ENCODE measurements at places on chromosomes 6 and 20.

- DNase-seq, result no peak
These were observed 95.8 kb downstream of the CLVS2 start for GRCh38 chr6:123091896-123092271.

DNA sequence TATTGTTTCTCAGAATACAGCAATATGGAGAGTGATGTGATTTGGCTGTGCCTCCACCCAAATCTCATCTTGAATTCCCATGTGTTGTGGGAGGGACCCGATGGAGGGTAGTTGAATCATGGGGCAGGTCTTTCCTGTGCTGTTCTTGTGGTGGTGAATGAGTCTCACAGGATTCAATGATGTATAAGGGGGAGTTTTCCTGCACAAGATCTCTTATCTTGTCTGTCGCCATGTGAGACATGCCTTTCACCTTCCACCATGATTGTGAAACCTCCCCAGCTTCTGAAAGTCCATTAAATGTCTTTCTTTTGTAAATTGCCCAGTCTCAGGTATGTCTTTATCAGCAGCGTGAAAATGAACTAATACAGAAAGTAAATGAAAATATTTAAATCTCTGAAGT lies 234.8 kb upstream of the TENT5A start:
- no peak for DNase-seq

GRCh38 chr6:81561731-81562130 lies 190.8 kb downstream of the TENT5A start:
- DNase-seq, result no peak

DNA sequence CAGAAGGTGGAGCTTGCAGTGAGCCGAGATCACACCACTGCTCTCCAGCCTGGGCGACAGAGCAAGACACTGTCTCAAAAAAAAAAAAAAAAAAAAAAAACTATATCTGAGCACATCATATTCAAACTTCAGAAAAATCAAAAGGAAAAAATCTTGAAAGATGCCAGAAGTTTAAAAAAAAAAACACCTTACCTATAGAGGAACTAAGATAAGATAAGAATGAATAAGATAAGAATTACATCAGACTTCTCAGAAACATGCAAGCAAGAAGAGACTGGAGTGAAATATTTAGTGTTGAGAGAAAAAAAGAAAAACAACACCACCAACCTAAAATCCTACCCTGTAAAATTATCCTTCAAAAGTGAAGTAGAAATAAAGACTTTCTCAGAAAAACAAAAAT lies 116.8 kb upstream of the ARID1B start:
- DNase-seq, result no peak

GRCh38 chr20:22807045-22807444 lies 222.7 kb upstream of the FOXA2 start:
- no peak for DNase-seq

DNA sequence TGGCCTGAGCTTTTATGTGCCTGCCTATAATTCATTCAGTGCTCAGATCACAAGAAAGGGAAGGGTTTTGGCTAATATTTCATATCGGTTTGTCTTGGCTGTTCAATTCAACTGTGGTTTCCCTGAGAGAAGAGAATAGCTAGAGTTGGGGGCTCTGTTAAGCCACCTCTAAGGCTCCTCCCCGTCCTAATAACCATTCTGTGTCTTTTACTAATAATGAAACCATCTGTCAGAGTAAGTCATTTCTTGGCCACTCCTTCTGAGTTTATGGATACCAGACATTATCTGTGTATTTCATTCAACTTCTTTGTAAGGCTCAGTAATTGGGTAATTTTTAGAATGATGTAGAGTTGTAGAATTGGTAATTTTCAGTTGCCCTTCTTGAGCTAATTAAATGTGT lies 5.2 kb downstream of the STX11 start:
- DNase-seq, result no peak

- DNase-seq, result no peak
These were observed 62.2 kb upstream of the PDE10A start for GRCh38 chr6:165725201-165725600.

DNA sequence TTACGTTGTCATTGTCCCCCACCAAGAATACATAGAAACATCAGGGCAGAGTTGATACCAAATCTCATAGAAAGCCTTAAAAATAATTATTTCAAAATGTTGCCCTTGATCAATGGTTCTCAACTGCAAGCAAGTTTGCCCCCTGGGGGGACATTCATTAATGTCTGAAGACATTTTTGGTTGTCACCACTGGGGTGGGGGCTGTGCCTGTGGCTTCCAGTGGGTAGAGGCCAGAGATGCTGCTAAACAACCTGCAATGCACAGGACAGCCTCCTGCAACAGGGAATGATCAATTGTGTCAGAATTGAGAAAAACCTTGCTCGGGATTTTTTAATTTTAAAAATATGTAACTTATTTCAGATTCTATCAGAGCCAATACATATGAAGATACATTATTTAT lies 130.6 kb upstream of the DOK5 start:
- no peak for DNase-seq

DNA sequence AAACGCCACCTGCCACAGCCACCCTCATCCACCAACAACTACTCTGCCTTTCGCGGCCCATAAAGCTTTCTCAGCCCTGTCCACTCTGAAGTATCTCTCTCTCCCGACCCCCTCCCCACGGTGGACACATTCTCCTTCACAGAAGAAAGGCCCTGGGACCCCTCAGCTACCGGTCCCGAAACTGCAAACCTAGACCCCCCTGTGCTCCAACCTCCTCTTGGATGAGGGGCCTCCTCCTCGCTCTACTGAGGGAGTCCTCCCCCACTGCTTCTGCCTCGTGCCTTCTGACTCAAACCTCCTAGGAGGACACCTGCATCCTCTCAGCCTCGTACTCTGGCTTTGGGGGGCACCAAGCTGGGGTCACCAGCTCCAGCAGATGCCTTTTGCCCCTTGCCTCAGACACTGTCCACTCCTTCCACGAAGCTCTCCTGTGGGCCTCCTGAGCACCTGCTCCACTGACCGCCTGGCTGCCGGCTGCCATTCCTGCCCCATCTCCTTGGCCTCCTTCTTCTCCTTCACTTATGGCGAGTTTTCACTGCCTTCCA lies 24.9 kb downstream of the RNASET2 start:
- no peak for DNase-seq

- DNase-seq, result no peak
These were observed 258.9 kb downstream of the CDKAL1 start for GRCh38 chr6:20793174-20793573.

DNA sequence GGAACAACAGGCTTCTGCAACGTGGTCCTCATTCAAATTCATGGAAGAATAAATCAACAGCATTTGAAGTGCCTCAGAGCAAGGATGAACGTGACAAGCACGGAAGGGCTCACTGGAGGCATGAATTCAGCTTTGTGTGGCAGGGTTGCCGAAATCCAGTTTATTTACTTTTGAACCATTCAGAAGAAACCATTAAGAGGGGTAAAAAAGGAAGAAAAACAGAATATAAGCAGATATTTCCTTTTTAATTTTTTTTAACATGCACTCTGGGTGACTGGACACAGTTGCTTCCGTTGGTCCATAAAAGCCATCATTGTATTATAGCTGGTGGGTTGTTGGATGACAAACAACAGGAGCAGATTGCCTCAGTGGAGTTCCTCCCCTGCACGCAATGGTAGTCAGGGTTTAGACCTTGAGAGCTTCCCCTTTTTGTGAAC lies 17.3 kb upstream of the SNRPB2 start:
- DNase-seq, result no peak

DNA sequence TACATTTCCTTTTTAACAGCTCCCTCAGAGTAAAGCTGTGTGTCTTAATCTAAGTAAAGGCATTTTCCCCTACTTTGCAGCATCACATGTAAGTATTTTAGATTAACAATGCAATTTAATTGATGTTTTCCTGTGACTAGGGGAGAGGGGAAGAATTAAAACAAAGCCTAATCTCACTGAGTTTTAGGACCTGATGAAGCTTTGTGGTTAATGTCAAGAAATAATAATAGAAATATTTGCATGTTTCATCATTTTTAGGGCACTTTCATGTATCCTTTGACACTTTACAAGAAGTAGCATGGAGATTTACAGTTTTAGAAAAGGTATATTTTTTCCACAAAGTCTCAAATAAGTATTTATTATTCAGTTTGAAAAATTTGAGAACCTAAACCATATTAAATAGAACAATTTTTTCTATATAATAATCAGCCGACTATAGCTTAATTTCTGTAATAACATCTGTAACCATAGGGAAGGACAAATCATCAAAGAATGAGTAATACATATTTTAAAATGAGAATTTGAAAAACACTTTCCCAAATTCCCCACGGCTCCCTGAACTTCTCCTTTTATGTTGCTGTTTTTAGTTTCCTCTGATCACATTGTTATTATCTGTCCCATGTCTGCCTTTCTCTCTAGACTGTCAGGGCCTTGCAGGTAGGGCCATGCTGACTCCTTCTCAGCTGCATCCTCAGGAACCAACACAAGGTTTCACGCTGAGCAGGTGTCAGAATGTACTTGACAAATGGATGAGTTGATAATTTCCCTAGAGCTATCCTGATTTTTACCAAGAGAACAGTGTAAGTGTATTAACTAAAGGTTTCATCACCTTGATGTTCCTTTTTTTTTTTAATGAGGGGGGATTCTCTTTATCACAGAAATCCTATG lies 338.1 kb downstream of the SYNE1 start:
- DNase-seq, result no peak

DNA sequence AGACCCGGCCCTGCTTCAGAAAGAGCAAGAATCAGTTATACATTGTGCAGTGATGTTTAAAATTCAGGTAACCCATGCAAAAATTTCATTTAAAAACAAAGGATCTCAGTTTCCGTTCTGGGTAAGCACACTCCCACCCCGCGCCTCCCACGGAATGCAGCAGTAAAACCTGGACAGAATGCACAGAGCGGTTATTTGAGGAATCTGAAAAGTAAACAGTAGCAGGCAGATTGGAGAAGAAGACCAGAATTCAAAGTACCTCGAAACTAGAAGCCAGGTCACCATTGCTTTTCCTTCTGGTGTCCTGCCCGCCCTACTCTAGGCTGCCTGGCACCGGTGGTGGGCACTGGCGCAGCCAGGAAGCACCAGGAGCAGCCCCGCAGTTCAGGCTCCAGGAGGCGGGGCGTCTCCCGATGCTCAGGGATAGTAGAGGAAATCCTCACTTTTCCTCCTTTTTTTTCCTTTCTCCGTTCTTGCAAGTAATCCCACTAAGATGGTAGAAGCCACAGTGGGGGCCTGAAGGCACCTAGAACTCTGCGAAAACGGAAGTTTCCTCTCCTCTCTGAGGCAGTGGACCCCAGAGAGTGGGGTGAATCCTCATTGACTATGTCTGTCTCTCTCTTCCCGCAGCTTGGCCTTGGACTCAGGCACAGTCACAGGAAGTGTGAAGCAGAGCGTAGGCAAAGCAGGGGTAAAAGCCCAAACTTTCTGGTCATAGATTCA lies 28.3 kb downstream of the METTL24 start:
- no peak for DNase-seq

GRCh38 chr20:699811-700338 lies 24.3 kb upstream of the SCRT2 start:
- peak; percentile 15 for DNase-seq

DNA sequence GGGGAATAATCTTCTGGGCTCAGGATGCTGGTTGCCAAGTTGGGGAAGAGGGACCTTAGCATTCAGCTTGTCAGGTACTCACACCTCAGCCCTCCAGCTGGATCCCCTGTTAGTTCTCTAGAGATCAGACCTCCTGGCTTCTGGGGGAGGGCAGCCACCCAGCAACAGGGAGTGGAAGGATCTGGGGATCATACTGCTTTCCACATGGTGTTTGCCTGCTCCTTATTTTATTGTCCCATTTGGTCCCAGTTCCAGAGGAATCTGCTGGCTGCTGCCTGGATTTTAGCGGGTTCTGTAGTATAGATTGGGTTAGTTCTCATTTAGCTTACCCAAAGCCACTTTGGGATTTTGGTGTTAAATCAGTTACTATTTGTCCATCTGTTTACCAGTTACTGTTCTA lies 29.3 kb downstream of the KAT14 start:
- no peak for DNase-seq

- no peak for DNase-seq
These were observed 232.6 kb downstream of the PLCB1 start for GRCh38 chr20:8364734-8365078.

- no peak for DNase-seq
These were observed 256.9 kb downstream of the LRFN2 start for GRCh38 chr6:40330301-40330721.

- DNase-seq, result no peak
These were observed 1.4 kb downstream of the SLC35F1 start for GRCh38 chr6:117908246-117909068.

DNA sequence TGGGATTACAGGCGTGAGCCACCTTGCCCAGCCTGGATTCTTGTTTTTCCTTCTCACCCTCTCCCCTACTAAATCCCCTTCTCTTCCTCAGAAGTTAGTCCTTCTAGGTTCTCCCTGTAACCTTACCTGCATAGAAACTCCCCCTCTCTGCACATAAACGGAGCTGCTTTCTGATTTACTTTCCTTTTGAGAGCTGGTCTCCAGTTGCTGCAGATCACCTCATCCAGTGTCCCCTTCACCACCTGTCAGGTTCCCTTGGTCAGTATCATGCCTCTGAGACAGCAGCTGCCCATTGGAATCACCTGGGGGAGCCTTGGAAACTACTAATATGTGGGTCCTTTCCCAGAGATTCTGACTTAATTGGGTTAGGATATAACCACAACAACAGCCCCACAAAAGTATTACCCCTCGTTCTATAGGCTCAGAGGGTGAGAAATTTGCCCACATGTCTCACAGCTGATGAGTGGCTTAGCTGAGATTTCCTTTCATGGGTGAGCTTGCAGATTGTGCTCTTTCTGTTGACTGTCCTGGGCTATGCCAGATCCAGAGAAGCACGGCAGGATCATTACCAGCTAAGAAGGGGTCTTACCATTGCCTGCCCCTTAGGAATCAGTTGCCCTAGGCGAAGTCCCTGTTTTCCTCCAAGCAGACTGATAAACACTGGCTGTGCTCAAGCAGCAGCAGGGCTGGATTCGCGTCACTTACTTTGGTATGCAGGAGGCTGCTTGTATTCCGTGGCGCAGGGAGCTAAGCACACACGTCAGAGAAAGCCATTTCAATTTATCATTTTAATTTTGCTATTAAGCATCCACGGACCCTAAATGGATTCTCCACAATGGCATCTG lies 51.3 kb downstream of the AKAP12 start:
- no peak for DNase-seq

DNA sequence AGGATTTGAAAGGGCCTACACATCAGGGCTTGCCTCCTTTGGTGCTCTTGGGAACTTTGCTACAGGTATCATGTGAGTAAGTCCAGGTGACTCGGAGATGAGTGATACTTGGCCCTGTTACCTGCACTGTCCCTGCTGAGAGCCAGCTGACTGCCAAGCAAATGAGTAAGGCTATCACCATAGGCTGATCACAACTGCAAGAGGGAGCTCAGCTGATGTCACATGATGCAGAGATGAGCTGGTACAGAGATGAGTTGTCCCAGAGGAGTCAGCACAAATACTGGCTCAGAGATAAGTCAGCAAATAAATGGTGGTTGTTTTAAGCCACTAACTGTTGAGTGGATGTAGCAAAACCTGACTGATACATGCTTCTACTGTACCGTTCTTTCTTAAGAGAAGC lies 41.4 kb downstream of the LAMP5 start:
- no peak for DNase-seq
